Mesenchymal stem cell (in vitro differentiated cells and primary cell): ENCODE measurements at places on chromosomes 5 and 9.

DNA sequence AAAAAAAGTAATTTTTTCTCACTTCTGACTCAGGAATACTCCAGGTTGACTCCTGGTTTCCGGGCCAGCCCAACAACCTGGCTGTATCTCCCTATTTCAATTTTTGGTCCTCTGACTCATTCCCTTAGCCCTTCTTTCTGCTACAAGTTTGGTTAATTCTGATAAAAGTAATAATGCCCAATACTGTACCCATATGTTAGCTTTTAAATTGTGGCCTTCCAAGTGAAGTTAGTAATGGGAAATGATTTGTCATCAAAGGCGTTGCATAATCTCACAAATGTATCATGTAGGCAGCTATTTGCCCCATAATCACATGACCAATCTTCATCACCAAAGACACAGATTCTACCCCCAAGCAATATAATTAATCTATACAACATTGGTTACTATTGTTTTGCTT lies 31.1 kb upstream of the BNC2 start:
- DNase-seq, result no peak

GRCh38 chr5:29894668-29895067 lies 1298.8 kb upstream of the CDH6 start:
- DNase-seq, result no peak

DNA sequence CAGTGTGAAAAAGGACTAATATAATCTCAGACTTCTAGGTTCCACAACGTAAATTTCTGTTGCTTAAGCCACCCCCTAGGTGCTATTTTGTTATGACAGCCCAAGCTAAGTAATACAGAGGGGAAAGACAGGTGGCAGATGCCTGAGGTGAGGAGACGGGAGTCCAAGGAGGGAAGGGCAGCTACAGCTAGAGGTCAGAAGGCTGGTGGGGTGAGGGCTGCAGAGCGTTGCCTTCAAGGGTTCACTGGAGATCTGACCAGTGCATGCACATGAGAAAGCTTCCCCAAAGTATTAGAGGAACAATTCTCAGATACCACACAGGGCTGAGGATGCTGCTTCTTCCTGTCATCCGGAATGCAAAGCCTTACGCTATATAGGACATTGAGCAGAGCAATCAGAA lies 104.7 kb upstream of the IRX4 start:
- no peak for DNase-seq

DNA sequence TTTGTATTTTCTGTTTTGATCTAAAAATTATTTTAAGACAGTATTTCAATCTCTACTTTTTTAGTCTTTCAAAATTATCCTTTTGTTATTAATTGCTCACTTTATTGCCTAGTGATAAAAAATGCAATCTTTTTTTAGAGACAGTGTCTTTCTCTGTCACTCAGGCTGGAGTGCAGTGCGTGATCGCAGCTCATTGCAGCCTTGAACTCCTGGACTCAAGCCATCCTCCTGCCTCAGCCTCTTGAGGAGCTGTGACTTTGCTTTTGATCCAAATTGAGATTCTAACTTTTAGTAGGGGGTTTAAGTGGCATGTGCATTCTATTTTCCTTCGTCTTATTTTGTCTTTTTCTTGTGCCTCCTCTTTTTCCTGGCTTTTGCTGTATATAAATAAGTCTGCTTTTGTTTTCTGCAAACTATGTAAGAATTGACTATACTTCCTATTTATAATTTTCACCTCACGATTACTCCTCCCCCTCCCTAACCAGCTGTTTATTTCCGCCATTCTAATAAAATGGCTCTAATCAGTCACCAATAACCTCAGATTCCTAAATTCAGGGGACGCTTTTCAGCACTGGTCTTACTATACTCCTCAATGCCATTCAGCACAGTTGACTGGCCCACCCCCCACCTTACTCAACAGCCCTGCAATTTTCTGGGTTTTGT lies 32.3 kb downstream of the KLF9 start:
- peak; percentile 16 for DNase-seq

DNA sequence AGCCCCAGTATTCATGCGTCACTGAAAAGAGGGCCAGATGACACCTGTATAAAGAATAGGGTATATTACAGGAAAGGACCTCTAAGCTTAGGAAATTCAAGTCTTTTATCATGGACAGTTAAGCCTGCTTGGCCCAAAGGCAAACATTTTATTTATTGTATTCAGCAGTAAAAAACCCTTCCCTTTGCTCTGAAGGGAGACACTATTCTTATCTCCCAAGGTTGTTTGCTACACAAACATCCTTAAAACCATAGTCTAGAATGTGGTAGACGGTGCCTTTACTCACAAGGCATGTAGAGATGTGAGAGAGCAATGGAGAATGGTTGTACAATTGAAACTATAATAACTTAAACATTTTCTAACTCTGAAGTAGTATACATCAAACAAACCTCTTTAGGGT lies 33.9 kb downstream of the FTMT start:
- no peak for DNase-seq

GRCh38 chr5:101047181-101047580 lies 144.1 kb upstream of the ST8SIA4 start:
- no peak for DNase-seq

DNA sequence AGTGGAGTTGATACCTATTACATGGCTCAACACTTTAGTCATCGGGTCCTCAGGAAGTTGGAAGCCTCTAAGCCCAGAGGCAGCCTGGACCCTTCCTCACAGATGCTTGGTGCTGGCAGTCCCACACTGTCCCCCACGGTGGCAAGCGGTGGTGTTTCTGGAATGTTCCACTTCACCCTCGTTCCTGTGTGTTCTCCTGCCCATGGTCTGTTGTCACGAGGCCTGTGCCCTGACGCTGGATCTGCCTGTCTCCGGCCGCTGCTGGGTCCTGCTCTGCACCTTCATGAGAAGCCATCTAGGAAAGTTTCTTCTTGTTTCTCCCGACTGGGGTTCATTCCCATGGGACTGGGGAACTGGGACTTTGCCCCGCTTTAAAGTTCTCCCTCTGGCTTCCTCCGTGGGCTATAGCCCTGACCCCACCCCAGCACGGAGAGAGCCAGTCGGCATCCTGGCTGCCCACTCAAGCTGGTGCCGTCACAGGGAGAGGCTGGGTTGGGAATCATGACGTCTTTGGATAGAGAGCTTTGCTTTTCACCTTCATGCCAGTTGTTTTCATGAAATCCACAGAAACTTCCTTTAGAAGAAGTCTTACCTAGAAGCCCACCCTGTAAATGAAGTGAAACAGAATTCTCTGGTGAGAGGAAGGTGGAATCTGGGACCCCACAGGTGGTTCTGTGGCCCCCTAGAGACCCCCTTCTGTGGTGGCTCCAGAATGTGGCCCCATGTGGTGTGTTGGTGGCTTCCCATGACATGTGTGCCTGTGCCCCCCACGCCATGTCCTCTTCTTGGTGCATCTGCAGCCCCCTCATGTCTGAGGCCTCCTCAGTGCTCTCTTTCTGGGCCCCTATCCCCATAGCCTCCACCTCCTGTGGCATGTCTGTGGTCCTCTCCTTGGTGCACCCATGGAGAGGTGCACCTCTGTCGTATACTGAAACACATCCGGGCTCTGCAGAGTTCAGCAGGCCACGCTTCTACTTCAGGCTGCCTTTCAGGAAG lies 43.8 kb downstream of the TRIP13 start:
- DNase-seq, result no peak

DNA sequence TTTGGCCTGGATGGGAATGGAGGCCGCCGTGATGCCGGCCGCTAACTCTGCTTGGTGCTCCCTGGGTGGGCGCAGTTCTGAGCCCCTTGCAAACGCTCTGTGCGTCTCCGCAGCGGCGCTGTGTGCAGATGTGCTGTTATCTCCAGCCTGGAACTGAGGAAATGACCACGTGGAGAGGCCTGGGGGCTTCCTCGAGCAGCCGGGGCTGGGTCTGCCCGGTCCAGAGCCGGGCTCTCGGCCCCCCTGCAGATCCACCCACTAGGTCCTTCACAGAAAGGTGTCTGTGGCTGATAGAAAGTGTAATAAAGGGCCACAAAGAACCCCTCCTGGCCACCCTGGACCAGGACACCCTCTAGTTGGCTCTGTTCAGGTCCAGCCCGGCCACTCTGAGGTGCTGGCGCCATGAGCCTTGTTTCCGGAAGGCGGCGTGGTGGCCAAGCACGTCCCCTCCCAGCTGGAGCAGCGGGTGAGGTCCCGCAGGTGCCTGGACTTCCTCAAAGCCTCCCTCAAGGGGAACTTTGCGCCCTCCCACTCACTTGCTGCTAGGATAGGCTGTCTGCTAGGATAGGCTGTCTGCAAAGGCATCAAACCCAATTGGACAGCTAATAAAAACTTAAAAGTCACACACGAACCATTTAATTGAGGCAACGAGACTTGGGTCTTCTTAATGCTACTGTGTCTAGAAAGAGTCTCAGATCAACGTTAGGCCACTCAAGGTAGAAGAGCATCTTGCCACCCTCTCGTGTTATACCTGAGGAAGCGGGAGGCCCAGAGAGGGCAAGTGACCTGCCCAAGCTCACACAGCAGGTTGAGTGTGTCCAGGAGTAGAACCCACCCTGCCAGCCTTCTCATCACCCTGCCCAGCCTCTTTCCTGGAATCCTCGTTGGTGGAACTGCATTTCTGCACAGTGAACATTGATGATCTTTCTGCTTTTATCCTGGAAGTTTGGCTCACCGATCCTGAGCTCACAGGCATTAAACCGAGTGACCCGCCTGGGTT lies 109.3 kb upstream of the FCN2 start:
- no peak for DNase-seq

DNA sequence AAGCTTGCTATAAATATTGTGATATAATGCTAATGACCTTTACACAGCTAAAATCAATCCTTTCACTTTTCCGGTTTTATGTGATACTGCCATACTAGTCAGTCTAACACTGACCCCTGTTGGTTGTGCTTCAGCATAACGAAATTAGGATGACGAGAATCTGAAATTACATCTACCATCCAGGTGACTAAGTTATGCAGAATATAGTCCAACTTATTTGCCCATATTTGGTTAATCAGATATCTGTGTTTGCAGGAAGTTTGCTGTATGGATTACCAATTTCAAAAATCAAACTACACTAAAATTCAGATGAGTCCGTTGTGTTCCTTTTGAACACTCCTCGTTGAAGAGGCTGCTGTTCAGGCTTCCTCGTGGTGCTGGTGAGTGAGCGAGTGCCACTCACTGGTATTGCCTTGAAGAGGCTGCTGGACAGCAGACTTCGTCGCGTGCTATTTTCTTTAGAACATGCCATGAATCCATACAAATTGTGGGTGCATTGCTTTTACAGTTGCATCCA lies 32.5 kb downstream of the TENT4A start:
- DNase-seq, result peak; percentile 68

DNA sequence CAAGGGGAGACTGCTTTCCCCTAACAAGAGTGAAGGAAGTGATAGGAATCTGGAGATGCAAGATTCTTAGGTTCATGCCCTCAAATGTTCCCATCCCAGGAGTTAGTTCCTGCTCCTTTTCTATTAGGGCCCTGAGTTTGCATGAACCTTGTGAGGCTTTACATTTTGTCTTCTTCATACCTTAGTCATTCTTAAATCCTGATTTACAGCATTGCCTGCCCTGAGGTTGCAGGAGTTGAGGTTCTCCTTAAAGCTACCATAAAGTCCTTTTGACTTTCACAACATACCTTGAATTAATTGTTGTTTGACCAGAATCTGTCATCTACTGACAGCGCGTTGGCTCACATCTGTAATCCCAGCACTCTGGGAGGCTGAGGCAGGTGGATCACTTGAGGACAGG lies 151.5 kb upstream of the ABCA1 start:
- no peak for DNase-seq

- no peak for DNase-seq
Measured at GRCh38 chr5:80134876-80135275, 99.7 kb downstream of the THBS4 start.

DNA sequence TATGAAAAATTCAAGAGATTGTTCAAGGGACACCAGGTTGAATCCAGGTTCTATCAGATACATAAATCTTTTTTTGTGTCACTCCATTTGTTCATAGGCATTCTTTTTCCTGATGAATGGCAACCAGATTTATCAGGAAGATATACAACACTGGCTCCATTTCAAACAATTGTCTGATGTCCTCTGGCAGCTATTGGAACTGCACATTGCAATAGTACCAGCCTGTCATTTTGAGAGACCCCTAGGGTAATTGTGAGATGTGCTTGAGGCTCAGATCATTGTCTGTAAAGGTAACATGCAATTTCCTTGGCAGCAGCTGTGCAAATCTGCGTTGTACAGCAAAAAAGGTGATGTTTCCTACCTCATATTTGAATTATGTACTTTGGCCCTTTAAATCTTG lies 25.9 kb downstream of the KCTD16 start:
- DNase-seq, result no peak

DNA sequence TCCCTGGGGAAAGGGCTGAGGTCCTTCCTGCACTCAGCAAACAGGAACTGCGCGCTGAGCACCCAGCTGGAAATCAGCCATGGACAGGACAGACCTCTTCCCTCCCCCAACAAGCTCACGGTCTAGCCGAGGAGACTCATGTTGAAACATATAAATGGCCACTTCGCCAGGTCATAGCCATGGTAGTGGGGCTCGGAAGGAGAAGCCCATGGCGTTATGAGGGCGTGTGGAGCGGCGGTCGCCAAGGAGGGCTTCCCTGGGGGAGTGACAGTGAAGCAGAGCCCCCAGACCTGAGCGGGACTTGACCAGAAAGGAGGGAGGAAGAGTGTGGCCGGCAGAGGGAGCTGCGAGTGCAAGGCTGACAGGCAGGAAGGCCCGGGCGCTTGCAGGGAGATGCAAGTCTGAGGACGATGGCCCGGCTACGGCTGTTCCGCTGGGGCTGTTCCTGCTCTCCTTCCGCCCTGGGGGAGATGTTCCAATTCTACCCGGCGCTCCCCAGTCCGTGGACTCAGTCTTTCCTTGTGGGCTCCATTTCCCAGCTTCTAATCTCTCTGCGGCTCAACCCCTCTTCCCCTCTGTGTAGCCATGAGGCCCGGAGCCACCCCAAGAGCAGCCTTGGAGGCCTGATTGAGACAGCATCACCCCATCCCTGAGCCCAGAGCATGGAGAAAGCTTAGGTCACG lies 43.9 kb upstream of the PRRC2B start:
- peak; percentile 81 for DNase-seq

GRCh38 chr5:131758520-131758900 lies 38.3 kb downstream of the FNIP1 start:
- DNase-seq, result peak; percentile 45

GRCh38 chr9:124808246-124808956 lies 31.5 kb downstream of the OLFML2A start:
- DNase-seq, result no peak

GRCh38 chr5:66742083-66742895 lies 146.1 kb downstream of the MAST4 start:
- no peak for DNase-seq

DNA sequence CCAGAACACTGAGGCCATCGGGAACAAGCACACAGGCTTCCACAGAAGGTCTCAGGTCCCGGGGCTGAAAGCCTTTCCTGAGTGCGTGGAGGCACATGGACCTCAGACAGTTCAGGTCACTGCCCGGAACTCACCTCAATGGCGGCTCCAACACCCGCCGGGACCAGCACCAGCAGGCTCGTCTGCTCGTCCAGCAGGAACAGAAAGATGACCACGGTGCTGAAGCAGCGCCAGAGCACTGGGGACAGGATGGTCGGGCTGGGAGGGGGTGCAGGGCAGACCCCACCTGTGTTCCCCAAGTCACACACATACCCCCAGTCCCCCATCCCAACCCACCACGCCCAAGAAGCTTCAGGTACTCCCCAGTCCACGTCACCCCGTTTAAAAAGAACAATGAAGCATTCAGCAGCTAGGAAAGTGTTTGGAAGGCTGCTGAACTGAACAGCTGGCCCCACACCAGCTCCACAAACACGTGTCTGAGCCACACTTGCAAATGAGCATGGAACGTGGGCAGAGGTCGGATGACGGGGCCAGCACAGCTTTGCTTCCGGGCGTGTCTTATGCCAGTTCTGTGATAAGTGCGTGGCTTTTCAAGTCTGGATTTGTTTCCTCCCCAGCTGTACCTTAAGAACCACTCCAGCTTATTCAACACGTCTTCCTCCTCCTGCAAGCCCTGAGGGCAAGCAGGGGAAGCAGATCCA lies 14.6 kb downstream of the CLPTM1L start:
- DNase-seq, result no peak
